EH (cell line): ENCODE measurements at places on chromosomes 13 and 19.

DNA sequence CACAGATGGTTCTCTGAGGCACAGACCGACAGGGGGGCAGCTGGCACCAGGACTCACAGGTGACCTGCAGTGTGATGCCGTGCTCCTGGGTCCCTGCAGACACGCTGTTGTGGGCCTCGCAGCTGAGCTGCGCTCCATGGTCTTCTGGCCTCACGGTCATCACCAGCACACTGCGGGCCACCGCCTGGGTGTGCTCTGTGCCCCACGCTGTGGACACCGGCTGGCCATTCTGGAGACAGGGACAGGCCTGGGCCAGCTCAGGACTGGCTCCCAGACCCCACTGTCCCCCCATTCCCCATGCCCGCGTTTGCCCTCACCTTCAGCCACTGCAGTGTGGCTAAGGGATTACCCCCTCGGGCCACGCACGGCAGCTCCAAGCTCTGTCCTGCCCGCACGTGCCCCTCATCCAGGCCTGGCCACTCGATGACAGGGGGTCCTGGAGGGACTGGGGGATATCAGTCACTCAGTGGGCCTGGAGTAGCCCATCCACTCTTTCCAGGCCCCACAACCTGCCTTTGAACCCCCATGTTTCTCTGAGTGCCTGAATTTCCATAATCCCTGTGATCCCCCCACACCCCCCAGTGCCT is 3.3 kb downstream of the NPHS1 start:
- no peak for DNase-seq

DNA sequence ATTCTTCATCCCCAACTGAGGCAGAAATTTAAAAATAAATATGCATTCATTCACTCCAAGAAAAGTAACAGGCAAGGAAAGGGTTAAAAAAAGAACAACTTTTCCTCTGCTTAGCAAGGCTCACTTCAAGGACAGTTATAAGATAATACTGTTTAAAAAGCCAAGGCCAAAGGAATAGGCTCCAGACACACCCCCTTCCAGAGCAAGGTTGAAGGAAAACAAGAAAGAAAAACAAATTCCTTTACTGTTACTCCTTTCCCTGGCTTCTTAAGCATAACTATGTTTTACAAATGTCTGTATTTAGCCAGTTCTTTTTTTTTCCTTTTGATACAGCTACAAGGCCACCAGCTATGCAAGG is 8.5 kb downstream of the SIGLEC11 start:
- peak; percentile 13 for DNase-seq

DNA sequence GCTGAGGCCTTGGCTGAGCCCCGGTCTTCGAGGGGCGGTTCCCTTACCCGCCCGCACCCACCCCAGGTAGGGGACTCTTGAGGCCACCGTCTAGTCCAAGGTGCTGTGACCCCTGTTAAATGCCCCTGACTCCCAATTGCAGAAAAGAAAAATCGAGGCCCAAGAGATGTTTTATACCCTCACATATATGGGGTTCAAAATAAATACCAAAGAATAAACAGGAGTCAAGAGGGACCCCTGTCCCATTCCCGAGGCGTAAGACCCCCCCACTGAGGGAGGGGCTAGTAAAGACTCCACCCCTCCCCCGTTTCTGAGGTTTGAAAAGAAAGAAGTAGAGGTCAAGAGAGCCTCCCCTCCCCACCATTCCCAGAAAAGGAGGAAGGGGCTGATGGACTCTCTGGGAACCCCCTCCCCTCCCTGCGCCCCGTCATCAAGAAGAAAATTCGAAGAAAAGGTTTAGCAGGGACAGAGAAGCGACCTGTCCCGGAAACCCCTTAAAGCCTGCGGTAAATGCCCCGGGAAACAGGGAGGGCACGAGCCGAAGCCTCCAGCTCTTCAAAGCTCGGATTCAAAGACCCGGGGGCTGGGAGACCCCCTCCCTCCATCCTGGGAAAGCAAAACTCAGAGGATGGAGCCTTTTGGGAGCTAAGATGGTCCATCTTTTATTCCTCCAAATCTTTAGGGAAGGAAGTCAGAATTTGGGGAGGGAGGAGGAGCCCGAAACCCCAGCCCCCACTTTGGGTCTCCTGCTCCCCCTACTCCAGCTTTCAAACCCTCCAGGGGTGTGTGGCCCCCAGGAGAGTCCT is 755 bp upstream of the RAB3A start:
- DNase-seq: no peak

GRCh38 chr19:52638601-52639000 is 446 bp upstream of the ZNF83 start:
- DNase-seq: no peak

GRCh38 chr13:93254775-93255174 is 28.2 kb downstream of the GPC6 start:
- no peak for DNase-seq

DNA sequence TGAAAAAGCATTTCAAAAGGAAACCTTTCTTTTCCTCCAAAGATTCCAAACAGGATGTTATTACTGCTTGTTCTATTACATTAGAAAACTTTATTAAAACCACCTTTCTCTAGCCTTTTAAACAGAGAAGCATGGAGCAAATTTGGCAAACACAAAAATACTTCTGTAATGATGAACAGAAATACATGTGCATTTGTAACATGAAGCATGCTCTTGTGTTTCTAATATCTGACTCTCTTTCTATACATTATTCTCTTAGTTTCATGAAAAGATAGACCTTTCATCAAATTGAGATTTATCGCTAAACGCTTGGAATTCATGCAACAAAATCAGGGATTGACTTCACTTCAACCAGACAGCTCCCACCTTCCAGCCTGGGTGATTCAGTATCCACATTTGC is 152.8 kb upstream of the IRS2 start:
- DNase-seq: no peak

DNA sequence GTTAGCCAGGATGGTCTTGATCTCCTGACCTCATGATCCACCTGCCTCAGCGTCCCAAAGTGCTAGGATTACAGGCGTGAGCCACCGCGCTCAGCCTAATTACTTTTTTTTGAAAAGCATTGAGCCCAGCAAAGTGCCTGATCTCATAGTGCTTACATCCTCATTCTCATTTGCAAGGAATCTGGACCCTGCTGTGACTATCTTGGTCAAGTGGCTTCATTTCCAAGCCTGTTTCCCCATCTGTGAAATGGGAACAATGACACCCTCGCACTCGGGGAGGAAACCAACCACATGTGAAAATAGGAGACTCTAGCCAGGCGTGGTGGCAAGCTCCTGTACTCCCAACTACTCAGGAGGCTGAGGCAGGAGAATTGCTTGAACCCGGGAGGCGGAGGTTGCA is 1.6 kb upstream of the PLEKHA4 start:
- DNase-seq: no peak

DNA sequence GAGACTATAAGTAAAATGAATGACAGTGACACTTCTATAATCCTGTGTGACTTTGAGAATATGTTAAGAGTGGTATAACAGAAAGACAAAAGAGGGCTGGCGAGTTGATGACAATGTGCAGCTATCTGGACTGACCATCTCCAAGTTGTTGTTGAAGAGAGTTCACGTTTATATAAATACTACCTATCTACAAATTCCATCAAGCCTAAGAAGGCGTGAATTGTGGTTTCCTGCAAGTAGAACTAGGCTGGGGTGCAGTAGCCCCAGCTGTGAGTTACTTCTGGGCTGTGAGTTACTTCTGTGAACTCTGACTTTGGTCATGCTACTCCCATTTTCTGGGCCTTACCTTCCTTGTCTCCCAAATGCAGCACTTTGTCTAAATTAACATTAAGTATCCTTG is 561.0 kb downstream of the TBC1D4 start:
- DNase-seq: no peak

DNA sequence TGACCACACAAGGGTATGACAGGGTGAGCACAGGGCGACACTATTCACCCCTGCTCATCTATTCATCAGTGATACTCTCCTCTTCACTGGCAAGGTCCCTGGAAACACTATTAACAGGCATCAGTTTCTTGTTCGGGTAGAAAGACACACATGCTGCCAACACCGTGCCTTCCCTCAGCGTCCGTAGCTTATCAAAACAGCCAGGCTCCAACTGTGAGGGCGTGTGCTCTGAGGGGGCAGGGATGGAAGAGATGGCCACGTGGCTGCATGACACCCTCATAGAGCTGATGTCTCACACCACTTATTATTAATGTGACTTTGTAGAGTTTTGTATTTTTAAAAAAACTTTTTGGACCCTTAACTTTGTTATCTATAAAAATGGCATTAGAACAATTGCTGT is 160.3 kb downstream of the ITGBL1 start:
- DNase-seq: no peak

GRCh38 chr19:48751845-48752495 is 471 bp downstream of the FUT1 start:
- no peak for DNase-seq

- no peak for DNase-seq
These were observed 7.0 kb downstream of the SLC1A6 start for GRCh38 chr19:14972676-14973075.

- no peak for DNase-seq
These were observed 198.1 kb downstream of the ZNF486 start for GRCh38 chr19:20365146-20365545.

DNA sequence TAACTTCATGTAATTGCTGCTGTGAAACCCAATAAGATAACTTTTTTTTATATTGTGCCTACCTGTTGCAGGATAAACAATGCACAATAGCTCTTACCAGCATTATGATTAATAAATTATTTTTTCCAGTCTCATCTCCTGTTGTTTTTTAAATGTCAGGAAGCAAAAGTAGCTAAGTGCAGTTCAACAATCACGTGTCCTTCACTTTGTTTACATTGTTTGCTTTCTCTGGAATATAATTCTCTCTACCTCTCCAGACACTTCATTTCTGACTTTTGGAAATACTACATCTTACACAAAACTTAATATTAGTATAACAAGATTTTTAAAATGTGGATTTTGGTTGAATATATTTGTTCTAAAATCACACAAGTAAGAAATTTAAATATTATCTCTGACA is 1359.4 kb downstream of the SLITRK1 start:
- DNase-seq: no peak

DNA sequence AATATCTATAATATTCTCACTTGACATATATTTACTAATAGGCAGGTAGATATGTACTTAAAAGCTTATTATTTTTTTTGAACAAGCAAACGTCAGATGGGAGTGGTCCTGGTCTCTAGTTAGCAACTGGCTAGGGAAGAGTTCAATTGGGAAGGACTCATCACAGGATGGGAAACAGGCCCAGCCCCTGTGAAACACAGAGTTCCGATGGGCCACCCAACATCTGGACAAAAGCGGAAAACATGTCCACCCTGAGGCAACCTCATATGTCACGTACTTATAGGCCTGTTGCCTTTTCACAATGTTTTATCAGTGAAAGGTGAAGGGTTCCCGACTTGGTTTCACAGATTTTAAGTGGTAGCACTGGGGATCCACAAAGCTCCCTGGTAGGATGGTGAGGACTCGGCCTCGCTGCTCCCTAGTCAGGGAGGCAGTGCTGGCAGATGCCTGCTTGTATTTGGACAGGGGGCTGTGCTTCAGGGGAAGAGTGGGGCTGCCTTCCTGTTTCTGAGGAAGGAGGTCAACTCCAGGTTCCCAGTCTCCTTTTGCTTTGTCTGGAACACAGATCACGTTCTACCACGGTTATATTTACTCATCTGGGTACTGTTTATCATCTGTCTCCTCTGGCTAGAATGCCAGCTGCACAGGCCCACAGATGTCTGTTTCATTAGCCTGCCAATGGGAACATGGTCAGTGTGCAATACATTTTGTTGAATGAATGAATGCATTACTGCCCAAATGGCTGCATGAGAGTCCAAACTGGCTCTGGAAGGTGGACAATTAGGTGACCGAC is 49.4 kb upstream of the SLC15A1 start:
- DNase-seq: no peak

- DNase-seq: no peak
These were observed 22.5 kb downstream of the MAP2K2 start for GRCh38 chr19:4101496-4101770.

DNA sequence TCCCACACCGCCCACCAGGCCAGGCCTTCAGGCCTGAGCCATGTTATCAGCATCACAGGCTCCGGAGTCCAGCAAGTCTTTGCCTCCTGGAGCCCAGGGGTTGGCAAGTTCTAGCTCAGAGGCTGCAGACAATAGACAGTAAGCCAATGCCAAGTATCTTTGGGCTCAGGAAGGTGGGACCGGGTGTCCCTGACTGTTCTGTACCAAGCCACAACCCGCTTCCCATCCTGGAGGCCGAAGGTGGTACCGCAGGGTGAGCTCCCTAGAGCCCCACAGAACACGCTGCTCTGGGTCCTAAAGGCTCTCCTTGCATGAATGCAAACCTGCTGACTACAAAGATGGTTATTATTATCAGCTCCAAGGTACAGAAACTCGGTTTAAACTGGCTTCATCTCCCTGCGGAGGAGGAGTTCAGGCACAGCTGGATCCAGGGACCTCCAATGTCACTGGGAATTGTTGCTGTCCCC is 5.5 kb upstream of the FSTL3 start:
- DNase-seq: no peak
